ENCODE measurements at places on chromosomes 4 and X.

- DNase-seq: no peak
These were observed 141.0 kb downstream of the ARX start for GRCh38 chrX:24874604-24875247.

- DNase-seq: no peak
These were observed 822.1 kb upstream of the GALNTL6 start for GRCh38 chr4:170990989-170991589.

- DNase-seq: no peak
These were observed 27.8 kb upstream of the BMP2K start for GRCh38 chr4:78748381-78748780.

DNA sequence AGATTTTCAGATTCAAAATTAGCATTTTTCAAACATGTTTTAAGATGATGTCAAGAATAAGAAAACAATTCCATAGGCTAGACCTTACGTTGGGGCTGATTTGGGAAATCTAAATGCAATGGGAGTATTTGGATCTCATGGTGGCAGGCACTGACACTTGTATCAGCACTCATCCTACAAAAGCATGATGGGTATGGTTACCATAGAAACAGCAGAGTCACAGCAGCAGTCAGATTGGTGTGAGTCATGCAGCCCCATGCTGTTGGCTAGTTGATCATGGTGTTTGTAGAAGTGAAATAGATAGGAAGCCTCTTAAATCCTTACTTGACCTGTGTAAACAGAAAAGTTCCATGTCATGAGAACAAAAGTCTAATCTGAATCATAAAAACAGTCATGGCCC lies 1637.3 kb upstream of the PABPC4L start:
- DNase-seq: no peak

DNA sequence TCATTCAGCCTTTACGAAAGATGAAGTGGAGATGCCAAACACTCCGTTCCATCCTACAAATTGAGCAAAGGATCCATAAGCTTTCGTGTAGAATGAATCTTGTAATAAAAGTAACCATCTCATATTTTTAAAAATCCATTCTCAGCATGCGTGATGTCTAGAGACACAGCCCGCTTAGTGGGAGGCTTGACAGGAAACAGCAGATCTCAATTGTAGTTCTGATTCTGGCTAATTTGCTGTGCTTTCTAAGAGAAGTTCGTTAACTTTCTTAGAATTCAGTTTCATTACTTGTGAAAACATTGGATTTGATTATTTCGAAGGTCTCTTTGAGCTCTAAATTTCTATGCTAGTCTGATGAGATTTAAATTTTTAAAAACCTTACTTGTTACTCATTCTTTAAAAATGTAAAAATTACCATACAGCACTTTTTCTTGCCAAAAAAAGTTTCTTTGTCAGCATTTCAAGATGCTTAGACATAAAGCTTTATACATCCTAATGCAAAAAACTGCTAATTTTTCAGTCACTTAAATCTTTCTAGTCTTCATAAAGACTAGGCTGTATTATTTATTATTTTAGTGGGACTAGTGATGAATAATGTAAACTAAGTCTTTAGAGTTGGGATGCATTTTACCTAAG lies 66.9 kb upstream of the NEIL3 start:
- DNase-seq: no peak
